ENCODE measurements at places on chromosomes 3 and 15.
A peak's percentile ranks its signal among the peaks of the same experiment; 100 is the strongest.

GRCh38 chr15:91283155-91283554 lies 183.1 kb downstream of the SV2B start:
- no peak overlapping the region for H3K27ac ChIP-seq
- no peaks in the 10 kb centered on the region for H3K27me3 ChIP-seq
- no peaks in the 10 kb centered on the region for H3K4me1 ChIP-seq

DNA sequence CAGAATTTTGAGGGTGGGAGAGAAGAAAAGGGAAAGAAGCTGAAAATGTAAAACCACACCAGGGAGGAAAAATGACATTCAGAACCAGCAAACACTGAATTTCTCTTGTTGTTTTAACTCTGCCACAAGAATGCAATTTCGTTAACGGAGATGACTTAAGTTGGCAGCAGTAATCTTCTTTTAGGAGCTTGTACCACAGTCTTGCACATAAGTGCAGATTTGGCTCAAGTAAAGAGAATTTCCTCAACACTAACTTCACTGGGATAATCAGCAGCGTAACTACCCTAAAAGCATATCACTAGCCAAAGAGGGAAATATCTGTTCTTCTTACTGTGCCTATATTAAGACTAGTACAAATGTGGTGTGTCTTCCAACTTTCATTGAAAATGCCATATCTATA lies 15.5 kb downstream of the GREM1 start:
- no peaks in the 10 kb centered on the region for H3K36me3 ChIP-seq
- no peak overlapping the region for H3K4me3 ChIP-seq
- DNase-seq = no peak
- H3K27ac ChIP-seq = no peak overlapping the region

DNA sequence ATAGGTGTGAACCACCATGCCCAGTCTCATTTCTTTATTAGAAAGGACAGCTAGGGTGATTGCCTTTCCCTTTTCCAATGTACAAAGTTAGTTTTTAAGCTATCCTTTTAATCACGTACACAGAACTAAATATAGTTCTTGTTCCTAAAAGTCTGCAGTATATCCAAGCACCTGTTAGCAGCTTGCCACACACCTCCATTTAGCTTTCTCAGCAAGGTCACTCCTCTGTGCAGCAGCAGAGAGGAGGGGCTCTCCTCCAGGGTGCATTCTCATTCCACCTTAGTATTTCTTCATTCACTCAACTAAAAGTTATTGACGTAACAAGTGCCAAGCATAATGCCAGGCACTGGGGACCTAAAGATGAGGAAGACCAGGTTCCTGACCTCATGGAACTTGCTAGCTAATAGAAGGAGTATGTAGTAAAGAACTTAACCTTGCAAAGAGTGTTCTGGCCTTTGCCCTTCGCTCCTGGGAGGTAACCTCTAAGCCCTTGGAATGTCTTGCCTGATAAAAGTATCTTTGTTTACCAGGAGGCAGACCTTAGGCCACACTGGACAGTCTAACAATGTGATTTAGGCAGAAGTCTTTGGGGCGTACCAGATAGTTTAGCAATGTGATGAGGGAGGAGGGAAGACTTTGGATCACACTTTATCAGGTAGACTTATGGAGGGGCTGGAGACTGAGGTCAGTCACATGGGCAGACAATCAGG lies 12.7 kb upstream of the PTPN9 start:
- H3K4me3 ChIP-seq = no peak overlapping the region
- no peaks in the 10 kb centered on the region for H3K27me3 ChIP-seq
- H3K4me1 ChIP-seq = no peaks in the 10 kb centered on the region
- H3K36me3 ChIP-seq = peaks cover 13% of the 10 kb centered on the region

- H3K27ac ChIP-seq = no peak overlapping the region
- H3K4me3 ChIP-seq = no peak overlapping the region
- H3K27me3 ChIP-seq = no peaks in the 10 kb centered on the region
- DNase-seq = no peak
Observed at GRCh38 chr3:82641701-82642100, 880.3 kb upstream of the GBE1 start.

DNA sequence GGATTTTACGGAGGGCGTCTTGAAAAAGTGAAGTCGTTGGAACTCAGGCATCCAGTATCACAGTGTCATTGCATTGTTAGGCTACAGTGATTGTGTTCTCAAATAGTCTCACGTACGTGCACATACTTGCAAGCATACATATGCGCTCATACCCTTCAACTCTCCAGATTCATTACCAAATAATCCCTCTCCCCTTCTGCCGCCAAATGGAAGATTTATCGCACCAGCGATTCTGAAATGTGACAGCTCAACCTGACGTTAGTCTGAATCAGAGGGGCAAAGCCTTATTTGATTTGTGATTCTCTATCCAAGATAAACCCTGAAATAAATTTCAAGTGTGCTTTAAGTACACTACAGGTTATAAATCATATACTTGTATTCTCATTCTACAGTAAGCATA lies 119.4 kb downstream of the GADL1 start:
- no peaks in the 10 kb centered on the region for H3K4me1 ChIP-seq
- no peaks in the 10 kb centered on the region for H3K36me3 ChIP-seq
- no peak overlapping the region for H3K4me3 ChIP-seq
- no peak for DNase-seq
- H3K27ac ChIP-seq = no peak overlapping the region

DNA sequence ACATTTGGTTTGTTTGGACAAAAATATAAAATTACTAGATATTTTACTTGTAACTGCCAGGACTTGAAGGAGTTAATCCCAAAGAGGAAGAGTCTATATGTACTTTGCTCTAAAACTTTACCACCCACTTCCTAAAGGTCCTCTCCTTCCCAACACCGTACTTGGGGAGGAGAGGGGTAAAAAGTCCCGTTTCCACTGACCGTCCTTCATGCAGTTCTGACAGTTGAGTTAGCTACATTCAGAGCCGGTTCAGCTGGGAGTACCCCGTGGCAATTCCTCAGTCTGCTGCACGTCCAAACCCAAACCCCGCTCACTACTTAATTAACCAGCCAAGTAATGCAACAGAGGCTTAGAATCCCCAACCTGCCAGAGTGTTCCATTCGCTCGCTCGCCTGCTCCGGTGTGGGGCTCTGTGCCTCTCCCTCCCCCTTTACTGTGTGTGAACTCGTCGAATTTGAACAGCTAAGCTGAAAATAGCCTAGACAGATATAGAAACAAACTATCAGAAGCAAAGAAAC lies 519.7 kb downstream of the FOXP1 start:
- H3K4me3 ChIP-seq = peak overlapping the region; percentile 72
- H3K27ac ChIP-seq = peak overlapping the region; percentile 96
- H3K4me1 ChIP-seq = peaks cover 51% of the 10 kb centered on the region
- no peak for DNase-seq
- no peaks in the 10 kb centered on the region for H3K27me3 ChIP-seq
- no peaks in the 10 kb centered on the region for H3K36me3 ChIP-seq

- no peaks in the 10 kb centered on the region for H3K27me3 ChIP-seq
- no peak overlapping the region for H3K4me3 ChIP-seq
- no peaks in the 10 kb centered on the region for H3K36me3 ChIP-seq
- no peaks in the 10 kb centered on the region for H3K4me1 ChIP-seq
Observed at GRCh38 chr3:146125951-146126350, 35.0 kb downstream of the PLOD2 start.

DNA sequence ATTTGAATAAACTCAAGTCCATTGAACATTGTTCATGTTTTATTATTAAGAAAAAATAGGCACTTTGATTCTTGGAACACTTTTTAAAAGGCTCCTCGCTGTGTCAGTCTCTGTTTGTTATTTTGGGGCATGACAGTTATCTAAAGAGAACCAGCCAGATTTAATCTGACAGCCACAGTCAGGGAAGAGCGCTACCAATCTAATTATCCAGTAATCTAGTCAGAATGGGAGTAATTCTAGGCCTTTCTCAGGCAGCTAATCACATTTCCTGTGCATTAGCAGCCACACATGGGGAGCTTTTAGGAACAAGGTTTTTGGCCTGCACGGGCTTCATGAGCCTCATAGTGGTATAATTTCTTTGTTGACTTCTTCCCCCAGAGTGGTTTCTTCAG lies 362.2 kb downstream of the RBMS3 start:
- no peak overlapping the region for H3K4me3 ChIP-seq
- no peaks in the 10 kb centered on the region for H3K36me3 ChIP-seq
- no peaks in the 10 kb centered on the region for H3K27me3 ChIP-seq
